Ovary (tissue), 10 donors: ENCODE measurements at places on chromosomes 6 and 20. TPM values are rescaled to one million over a fixed set of nuclear protein-coding genes. Genes with fewer than 3 reads are reported as not detected.

TMEM170B gene
- polyA plus RNA-seq, result 2.1 TPM

DNA sequence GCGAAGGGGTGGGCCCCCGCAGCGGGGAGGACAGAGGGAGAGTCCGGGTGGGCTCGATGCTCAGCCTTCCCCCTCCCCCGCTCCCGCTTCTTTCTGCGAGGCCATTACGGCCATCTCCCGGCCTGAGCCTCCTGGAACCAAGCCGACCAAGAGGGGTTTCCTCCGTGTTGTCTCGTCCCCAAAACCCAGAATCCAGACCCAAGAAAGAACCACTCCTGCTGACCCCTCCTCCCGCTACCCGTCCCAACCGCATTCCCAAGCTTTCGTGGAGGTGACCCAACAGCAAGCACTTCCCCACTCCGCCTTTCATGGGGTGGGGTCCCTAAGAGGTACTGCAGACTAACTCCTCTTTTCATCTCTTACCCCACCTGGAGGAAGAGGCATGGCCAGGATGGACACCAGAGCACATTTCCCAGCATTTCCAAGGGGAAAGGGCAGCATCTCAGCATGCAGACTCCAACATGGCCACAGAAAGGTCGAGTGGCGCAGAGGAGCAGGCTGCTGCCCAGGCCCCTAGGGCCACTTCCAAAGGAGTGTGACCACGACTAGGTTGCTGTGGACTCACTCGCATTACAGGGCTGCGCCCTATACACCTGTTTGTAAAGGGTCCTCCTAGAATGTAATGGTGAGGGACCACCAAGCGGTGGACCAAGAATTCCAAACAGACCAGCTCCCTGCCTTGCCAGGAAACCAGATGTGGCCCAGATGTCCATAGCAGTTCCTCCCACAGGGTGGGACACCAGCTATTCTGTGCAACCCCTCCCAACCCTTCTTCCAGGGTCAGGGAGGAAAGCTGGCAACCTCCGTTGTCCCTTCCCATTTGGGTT, 53.4 kb downstream of the MRPL14 start:
- DNase-seq, result peak; percentile 47

- no peak for DNase-seq
Observed at GRCh38 chr6:168684471-168684870, 243.5 kb downstream of the SMOC2 start.

DNA sequence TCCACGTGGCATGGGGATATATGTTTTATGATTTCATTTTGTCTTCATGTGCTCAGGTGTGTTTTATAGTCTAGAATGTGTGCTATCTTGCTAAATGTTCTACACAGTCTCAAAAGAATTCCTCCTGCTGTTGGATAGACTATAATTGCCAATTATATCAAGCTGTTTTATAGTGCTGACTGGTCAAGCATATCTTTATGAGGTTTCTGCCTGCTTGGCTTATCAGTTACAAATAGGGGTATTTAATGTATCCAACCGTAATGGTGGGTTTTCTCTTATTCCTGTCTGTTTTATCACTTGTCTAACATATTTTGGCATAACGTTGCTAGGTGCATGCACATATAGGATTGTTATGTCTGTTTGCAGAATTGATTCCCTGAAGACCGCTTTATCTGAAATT, 201.3 kb downstream of the EYS start:
- DNase-seq, result no peak
